Putamen (tissue), 1 donor: ENCODE measurements at places on chromosomes 4 and X.

GRCh38 chrX:44082829-44083228 is 109.6 kb upstream of the NDP start:
- DNase-seq: no peak

DNA sequence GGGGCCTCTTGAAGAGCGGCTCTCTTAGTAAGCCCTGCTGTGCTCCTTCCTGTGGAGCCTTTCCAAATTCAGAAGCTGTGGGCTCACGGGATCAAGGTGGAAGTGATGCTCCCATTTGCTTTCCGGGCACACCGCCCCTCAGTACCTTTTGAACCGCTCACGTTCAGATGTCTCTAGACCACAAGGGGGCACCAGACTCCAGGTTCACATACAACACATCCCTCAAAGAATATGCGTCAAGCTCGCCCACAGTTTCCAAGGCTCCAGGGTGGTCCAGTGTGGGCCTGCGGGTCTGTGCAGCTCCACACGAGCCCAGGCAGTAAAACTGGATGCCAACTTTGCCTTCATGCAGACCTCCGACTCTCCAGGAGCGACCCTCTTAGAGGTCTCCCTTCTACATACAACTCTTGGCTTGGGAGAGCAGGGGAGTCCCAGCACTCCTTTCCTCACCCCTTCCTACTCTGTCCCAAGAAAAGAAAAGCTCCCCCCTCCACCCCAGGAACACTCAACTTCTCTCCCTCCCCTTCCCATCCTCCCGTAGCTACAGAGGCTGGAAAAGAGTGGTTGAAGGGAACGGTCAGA is 11.0 kb downstream of the SUPT20HL1 start:
- peak; percentile 38 for DNase-seq

- no peak for DNase-seq
These were observed at the start of gene SASH3 for GRCh38 chrX:129779747-129780146. TSS of gene SASH3 (plus strand) at chrX:129779949. CDS start at chrX:129780098, 149 bp downstream.

GRCh38 chr4:165654556-165654955 is 218.5 kb upstream of the TLL1 start:
- DNase-seq: no peak

- no peak for DNase-seq
These were observed 647.0 kb downstream of the TRAM1L1 start for GRCh38 chr4:116438417-116438816.

GRCh38 chrX:330726-331150 is 12.1 kb upstream of the GTPBP6 start:
- DNase-seq: no peak

DNA sequence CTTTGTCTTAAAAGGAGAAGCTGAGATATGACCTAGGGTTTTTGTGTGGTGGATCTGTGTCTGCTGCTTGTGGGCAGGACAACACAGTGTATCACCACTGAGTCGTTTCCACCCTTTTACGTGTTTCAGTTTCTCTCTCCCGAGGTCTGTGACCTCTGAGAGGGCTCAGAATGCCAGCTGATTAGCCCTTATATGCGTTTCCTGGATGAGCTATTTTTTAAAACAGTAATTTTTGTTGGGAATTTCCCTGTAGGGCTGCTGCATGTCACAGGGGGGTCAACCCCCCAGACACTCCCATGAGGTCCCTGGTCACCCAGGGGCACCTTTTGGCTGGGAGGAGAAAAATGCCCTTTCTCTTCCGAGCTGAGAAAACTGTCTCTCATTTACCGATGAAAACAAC is 170.4 kb upstream of the CASK start:
- DNase-seq: no peak

DNA sequence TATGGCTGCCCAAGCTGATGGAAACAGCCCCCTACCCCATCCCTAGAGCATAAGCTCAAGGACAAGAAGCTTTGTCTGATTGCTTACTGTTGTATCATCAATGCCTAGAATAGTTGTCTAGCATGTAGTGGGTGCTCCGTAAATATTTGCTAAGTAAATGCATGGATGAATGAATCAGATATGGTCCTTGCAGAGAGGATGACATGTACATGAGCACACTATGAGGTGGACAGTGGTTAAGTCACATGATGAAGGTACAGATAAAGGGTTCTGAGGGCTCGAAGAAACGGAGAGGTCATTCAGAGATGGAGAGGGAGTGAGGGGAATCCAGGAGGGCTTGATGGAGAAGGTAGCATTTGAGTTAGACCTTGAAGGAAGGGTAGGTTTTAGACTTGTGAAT is 214.2 kb downstream of the RBMX2 start:
- DNase-seq: no peak

- peak; percentile 32 for DNase-seq
These were observed 315.8 kb downstream of the STIM2 start for GRCh38 chr4:27176400-27176799.

GRCh38 chr4:79088946-79089691 is 149.9 kb upstream of the PAQR3 start:
- no peak for DNase-seq

- DNase-seq: no peak
These were observed 6.4 kb upstream of the BGN start for GRCh38 chrX:153488231-153488914.

DNA sequence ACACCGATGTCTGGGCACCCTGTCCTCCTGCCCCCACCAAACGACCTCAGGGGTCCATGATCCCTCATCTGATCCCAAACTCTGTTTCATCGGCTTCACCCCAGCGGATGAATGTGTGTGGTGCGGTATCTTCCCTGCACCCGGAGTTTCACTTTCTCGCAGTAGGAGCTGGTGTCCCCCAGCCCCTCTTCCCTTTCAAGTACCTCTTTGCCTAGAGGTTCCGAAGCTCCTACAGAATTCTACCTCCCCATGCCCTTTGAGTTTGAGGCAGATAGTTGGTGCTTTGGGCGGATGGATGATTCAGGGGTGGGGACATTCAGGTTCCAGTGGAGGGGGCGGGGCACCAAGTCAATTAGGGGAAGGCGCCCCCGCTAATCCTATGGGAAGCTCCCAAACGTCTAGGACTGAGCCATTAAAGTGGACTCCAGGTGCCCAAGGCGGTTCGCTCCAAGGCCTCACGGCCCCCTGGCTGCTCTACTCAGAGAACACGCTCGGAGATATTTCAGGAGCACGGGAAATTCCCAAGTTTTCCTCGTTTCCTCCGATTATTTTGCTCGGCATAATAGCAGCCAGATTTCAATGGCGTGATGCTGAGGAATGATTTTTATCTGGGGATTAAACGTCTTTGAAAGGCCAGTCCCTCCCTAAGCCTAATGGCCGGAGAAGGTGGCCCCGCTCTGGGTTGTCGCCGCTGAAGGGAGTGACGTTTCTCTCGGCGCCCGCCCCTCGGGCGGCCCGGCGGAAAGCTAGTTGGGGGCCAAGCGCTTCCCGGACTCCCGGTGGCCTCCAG is 1.3 kb downstream of the MSX1 start:
- no peak for DNase-seq

DNA sequence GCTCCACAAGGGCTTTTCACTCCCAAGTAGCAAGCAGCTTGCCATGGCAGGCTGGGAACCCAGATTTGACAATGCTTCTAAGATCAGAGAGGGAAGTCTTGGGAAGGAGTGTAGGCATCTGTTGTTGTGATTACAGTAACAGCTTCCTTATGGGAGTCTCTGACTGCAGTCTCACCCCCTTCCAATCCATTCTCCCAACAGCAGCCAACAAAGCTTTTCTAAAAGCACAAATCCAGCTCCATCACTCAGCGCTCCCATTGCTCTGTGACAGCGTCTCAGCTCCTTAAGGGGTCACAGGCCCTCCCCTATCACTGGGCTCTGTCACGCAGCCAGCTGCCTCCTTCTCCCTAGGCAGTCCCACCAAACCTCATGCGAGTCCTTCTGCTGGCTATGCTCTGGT is 7.1 kb downstream of the IGFBP7 start:
- DNase-seq: no peak

GRCh38 chr4:167602157-167602556 is 367.9 kb upstream of the SPOCK3 start:
- no peak for DNase-seq
